ENCODE measurements at places on chromosomes 12 and 14.

GRCh38 chr12:91561958-91562325, 379.3 kb upstream of the DCN start:
- DNase-seq = no peak

GRCh38 chr12:52667509-52667908, 12.7 kb downstream of the KRT1 start:
- no peak for DNase-seq

GRCh38 chr12:67026487-67027246, 242.5 kb upstream of the CAND1 start:
- no peak for DNase-seq

DNA sequence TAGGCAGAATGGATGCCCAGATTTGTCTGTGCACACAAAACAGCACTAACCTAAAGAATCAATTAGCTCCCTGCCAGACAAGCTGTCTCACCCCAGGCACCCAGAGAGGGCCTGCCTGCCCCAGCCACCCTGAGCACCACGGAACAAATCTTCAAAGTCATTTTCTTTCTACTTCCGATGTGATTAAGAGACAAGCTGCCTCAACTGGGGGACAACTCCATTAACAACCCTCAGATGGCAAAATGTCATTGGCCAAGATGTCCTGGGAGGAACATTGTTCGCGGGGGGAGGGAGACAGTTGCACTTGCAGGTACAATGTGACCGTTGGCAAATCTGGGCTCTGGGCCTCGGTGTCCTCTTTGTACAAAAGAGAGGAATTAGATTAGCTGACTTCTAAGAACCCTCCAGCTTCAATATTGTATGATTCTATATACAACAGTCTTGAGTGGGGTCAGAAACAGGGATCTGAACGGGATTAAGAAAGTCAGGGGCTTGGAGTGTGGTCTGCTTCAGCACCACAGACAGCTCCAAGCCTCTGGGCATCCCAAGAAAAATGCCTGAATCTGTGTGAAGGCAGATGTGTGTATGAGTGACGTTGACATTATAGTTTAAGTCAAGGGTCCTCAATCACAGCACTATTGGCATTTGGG, 42.8 kb upstream of the CMKLR1 start:
- no peak for DNase-seq

GRCh38 chr12:110235383-110235782, 45.7 kb upstream of the ATP2A2 start:
- DNase-seq = no peak

DNA sequence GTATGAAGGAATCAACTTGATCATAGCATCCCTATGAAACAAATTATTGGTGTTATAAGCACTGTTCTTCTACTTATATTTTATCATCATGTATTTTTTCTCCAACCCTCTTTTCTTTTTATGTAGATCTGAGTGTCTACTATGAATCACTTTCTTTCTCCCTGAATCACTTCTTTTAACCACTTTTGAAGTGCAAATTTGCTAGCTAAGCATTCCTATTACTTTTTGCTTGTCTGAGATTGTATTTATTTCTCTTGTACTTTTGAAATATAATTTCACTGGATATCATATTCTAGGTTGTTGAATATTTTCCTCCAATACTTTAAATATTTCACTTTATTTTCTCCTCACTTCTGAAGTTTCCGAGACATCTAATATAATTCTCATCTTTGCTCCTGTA, 1282.3 kb upstream of the FLRT2 start:
- no peak for DNase-seq

DNA sequence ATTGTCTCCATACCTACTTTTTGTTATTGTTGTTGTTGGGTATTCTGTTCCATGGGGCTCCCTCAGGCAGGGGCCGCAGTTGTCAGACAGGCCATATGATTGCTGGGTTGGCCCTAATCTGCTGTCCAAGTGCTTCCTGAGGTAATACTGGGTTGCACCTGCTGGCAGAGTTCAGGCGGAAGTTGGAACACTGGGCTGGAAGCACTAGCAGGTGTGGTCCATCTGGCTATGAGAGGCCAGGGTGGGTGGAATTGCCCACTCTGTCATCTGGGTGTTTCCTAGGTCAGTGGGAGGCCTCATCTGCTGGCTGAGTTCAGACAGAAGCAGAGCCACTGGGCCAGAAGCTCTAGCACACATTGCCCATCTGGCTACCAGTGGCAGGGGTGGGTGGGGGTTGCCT, 81.3 kb upstream of the NID2 start:
- no peak for DNase-seq

GRCh38 chr12:24499151-24500146, 449.5 kb downstream of the BCAT1 start:
- DNase-seq = peak; percentile 58

- DNase-seq = no peak
These were observed 53.9 kb upstream of the NUDT4 start for GRCh38 chr12:93323625-93324329.

GRCh38 chr12:11651381-11651780, 1.9 kb downstream of the ETV6 start:
- DNase-seq = no peak

DNA sequence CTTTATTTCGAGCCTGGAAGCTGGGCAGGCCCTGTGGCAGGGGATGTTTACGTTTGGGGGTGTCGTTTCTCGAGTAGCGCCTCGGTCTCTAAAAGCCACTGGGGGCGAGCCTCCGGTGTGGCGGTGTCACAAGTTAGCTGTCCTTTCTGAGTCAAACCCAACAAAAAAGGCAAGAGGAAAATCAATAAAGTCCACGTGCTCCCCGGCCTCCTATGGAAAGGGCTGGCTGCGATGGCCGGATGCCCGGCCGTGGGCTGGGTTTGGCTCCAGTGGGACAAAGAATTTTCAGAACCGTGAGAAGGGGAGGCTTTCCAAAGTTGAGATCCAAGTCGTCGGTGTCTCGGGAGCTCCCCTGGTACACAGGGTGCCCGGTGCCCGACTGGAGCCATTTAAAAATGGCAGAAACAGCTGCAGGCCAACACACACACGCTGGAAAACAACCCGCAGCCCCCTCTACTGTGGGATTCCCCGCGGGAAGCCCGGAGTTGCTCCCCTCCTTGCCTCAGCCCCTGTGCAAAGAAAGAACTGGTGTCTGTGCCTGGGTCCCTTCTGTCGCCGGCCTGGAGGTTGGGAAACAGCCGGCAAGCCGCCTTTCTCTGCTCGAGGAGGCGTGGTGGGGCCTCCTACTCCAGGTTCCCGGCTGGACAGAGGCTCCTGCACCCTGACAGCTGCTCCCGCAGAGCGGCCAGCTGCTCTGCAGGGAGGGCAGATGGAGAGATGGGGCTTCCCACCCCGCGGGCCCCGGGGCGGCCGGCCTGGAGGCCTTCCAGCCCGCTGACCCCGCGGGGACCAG, 1.9 kb downstream of the BCL7A start:
- peak; percentile 88 for DNase-seq

GRCh38 chr12:87676731-87677130, 352.5 kb downstream of the C12orf50 start:
- DNase-seq = no peak

- peak; percentile 51 for DNase-seq
These were observed 507 bp downstream of the SPTSSA start for GRCh38 chr14:34461334-34462131.

DNA sequence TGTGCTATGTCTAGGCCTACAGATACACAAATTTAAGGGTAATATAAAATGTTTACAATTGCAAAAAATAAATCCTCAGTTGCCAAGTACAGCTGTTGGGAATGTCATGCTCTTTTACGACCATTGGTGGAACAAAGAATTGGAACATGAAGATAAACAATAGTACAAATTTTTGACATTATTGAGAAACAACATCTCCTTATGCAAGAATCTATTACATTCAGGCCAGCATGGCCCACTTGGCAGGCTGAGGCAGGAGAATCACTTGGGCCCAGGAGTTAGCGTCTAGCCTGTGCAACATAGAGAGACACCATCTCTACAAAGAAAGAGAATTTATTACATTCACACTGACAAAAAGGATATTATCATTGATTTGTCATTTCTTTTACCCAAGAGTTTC, 135.9 kb upstream of the NTF3 start:
- no peak for DNase-seq

DNA sequence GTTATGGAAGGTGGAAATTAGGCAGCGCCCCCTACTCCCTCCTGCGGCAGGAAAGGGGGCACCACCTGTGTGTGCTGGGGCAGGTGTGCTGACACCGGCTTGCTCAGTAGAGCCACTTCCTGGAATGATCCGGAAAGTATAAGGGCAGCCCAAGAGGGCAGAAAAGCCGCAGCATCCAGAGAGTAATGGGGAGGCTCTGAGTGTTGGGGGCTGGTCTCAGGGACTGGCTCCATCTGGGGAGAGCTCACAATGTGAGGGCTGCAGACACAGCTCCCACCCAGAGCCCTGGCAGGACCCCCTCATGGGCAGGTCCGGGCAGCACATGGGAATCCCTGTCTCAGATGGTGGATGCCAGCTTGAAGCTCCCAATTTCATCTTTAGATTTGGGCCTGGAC, 187.6 kb upstream of the C14orf180 start:
- no peak for DNase-seq

Measured in hepatic stellate cell (primary cell).